ENCODE measurements at places on chromosomes 4 and X.

- DNase-seq = no peak
Observed at GRCh38 chrX:22378296-22378695, 105.6 kb downstream of the CBLL2 start.

DNA sequence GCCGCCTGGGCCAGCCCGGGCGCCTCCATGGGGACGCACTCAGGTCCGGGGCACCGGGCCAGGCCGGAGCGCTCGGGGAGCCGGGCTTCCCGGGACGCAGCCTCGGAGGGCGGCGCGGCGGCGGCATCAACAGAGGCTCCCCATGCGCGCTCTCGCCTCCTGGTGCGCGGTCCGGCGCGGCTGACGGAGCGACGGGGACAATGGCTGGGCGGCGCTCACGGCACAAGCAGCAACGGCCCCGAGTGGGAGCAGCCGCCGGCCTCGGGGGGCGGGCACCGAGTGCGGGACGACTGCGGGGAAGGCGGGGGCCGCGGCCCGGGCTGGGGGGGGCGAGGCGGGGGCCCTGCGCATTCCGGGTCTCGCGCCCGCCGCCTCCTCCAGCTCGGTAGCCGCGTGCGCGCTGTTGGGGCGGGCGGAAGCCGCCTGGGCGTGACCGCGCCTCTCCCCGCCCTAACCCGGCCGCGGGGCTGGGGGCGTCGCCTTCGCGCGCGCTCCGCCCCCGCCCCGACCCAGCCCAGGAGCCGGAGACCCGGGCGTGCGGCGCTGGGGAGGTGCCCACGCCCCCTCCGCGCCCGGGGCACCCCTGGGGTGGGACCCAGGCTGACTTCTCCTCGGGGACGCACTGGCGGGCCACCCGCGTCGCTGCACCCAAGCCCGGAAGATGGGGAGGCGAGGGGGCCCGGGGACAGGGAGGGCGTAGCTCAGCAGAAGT, at the start of gene PRKX:
TSS of gene PRKX (minus strand) at position 425 of the 712 bp plus-strand sequence. CDS start at position 29, 396 bp downstream.
- no peak for DNase-seq

DNA sequence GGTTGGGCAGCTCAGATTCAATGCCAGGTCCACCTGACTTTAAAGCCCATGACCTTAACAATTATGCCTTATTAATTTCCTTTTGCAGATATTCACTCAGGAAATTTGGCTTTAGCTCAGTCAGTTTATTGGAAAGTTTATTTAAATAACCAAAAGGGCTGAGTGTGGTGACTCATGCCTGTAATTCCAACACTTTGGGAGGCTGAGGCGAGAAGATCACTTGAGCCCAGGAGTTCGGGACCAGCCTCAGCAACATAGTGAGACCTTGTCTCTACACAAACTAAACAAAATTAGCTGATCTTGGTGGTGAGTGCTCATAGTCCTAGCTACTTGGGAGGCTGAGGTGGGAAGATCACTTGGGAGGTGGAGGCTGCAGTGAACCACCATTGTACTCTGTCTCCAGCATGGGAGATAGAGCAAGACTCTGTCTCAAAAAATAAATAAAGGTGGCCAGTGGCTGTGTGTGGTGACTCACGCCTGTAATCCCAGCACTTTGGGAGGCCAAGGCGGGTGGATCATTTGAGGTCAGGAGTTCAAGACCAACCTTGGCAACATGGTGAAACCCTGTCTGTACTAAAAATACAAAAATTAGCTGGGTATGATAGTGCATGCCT, 43.3 kb downstream of the RHOH start:
- no peak for DNase-seq

GRCh38 chr4:137688651-137689050, 156.4 kb upstream of the PCDH18 start:
- no peak for DNase-seq

Measured in skeletal muscle cell (primary cell).